ENCODE measurements at places on chromosomes 5 and 9.
A peak's percentile ranks its signal among the peaks of the same experiment; 100 is the strongest.

- DNase-seq: no peak
Measured at GRCh38 chr9:84600739-84601138, 68.8 kb upstream of the NTRK2 start.

DNA sequence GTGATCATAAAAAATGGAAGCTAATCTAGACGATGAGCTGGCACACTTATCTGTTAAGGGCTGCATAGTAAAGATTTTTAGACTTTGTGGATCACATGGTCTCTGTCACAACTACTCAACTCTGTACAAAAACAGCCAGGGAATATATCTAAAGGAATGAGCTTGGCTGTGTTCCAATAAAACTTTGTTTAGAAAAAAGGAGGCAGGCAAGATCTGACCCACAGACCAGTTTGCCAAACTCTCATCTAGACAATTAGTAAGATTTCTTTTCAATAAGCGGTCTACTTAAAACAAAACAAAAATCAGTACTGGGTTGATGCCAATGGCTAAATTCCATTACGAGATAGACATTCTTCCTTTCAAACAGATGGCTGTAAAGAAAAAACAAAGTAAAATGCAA lies 53.0 kb upstream of the RETREG1 start:
- DNase-seq: no peak

DNA sequence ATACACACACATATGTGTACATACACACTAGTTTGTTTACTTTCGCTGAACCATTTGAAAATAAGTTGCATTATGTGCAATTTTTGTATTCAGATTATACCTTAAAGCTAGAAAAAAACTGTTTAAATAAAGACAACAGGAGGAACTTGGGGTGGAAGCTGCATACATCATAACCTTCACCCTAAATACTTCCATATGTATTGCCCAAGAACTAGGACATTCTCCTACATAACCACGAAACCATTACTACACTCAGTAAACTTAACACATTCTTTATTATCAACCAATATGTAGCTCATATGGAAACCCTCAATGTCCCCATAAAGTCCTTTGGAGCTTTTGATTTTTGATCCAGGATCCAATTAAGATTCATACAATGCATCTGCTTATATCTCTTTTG lies 83.3 kb downstream of the GIN1 start:
- DNase-seq: no peak

- DNase-seq: no peak
Measured at GRCh38 chr9:86975036-86975435, 27.7 kb upstream of the GAS1 start.

GRCh38 chr5:60959156-60959555 lies 14.2 kb downstream of the NDUFAF2 start:
- DNase-seq: no peak

GRCh38 chr9:96087669-96088299 lies 212.3 kb downstream of the ERCC6L2 start:
- no peak for DNase-seq

DNA sequence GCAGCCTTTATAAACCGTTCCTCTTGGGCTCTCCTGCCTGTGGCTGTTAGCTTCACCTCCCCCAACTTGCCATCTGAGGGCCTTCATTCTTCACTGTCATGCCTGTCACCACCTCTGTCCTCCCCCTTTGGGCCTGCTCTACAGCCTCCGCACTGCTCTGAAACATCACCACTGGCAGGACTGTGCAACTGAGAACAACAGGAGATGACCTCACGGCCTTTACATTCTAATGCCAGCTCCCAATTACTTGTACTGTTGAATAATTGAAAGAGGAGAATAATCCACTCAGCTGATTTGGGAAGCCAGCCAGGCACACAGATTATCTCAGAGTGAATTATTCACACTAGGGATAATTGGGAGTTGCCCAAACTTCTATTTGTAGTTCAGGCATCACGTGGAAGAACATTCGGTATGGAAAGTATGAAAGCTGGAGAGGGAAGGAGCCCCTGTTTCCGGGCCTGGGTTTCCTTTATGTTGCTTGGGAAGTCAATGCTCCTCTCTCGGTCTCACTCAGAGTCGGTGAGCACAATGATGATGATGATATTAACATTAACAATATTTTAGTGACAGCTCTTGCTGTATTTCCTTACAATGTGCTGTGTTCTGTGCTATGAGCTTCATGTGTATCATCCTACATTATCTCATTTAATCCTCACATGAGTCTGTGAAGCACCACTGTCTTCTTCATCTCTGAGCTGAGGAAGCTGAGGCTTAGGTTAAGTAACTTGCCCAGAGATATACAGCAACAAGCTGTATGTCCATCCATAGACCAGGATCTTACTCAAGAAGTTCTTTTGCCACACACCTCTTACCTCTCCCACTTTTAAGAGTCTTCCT lies 99.3 kb upstream of the LRRTM2 start:
- DNase-seq: no peak

GRCh38 chr5:34998058-34998789 lies 49.5 kb downstream of the AGXT2 start:
- no peak for DNase-seq

DNA sequence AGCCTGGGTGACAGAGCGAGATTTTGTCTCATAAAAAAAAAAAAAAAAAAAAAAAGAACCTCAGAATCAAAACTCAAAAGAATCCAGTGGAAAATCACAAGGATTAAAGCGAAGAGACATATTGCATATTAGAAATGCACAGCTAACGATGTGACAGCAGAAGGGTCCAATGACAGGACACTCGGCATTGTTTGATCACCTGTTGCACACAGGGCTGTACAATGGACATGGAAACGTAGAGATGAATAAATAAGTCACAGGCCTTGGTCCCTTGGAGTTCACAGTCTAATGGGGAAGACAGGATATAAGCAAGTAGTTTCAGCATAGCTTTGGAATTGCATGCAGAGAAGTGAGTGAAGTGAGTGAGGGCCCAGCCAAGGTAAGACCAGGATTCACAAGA lies 25.9 kb upstream of the PIK3R1 start:
- DNase-seq: no peak

DNA sequence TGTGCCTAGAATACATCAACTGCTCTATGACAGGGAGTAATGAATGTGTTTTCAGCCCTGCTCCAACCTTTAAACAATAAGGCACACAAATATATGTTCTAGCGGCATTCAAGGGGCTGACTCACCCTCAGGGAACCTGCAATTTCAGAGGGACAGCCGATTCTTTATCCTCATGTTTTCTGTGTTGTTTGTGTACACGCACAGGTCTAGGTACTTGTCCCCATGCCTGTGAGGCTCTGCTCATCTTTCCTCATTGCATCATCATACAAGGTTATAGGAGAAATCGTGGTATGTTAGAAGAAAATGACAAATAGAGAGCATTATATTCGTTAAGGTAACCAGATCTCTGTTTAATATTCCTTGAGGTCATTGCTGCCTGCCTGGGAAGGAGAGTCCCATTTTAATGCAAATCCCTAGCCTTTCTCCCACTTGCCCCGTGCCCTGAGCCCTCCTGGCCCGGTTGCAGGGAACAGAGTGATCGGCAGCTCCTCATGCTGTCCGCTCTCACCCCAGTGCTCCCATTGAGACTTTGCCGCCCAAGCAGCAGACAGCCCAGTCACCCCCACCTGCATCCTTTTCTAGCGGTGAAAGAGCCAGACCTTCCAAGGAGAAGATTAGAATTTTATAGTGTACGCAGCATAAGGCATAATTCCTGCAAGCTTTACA lies 14.6 kb downstream of the MAP1B start:
- no peak for DNase-seq

- no peak for DNase-seq
Measured at GRCh38 chr5:168914491-168914890, 335.3 kb upstream of the PANK3 start.

DNA sequence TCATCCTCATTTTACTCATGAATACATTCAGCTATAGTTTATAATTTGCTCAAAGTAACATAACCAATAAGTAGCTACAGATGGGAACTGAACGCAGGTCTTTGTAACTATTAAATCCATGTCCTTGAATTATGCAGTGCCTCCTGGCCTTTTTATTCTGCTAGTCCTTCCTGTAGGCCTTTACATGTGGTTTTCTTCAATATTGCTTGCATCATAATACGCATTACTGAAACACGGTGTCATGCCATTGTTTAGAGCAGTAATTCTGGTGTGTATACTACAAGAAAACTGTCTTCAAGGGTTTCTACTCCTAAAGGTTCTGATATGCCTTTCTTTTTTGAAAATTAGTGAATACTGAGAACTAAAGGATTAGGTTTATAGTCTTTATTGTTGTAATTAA lies 20.7 kb downstream of the CWC27 start:
- no peak for DNase-seq

GRCh38 chr9:82729991-82730589 lies 332.9 kb downstream of the RASEF start:
- DNase-seq: no peak

DNA sequence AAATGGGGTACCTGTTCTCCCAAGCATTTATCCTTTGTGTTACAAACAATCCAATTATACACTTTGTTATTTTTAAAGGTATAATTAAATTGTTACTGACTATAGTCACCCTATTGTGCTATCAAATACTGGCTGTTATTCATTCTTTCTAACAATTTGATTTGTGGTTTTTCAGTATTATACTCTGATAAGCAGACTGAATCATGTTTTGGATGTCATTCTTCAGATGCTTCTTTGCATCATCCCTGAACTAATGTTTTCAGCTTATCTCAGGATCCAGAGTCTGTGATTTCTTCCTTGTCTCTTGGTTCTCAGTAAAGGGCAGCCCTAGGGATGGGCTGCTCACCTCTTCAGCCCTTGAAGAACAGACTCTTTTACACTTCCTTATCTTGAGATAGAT lies 177.8 kb upstream of the SGCD start:
- DNase-seq: no peak

DNA sequence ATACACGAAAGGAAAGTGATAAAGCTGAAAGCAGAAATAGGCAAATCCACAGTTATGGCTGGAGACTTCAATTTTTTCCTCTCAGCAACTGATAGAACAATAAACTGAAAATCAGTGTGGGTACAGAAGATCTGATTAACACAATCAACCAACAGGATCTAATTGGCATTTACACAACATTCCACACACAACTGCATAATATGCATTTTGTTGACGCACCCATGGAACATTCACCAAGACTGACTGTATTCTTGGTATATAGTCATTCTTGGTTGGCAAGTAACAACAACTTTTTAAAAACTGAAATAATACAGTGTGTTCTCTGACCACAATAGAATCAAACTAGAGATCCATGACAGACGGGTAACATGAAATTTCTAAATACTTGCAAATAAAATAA lies 218.7 kb upstream of the S1PR3 start:
- DNase-seq: no peak

DNA sequence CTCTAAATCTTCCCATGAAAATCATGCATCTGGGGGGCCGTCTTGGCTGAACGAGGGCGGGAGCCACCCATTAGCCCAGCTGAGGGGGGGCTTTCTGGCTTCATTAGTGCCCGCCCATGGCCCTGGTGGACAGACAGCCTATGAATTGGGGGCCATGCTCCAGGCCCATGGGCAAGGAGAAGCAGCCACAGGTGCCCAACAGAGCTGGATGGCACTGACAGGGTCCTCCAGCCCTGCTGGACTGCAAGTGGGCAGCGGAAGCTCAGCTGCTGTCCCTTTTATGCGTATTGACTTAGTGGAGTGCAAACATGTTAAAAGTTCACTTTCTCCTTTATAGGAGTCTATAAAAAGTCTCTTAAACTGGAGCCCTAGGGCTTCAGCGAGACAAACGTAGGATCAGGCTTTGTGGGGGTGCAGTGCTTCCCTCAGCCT lies 75.3 kb downstream of the MACROH2A1 start:
- DNase-seq: no peak

DNA sequence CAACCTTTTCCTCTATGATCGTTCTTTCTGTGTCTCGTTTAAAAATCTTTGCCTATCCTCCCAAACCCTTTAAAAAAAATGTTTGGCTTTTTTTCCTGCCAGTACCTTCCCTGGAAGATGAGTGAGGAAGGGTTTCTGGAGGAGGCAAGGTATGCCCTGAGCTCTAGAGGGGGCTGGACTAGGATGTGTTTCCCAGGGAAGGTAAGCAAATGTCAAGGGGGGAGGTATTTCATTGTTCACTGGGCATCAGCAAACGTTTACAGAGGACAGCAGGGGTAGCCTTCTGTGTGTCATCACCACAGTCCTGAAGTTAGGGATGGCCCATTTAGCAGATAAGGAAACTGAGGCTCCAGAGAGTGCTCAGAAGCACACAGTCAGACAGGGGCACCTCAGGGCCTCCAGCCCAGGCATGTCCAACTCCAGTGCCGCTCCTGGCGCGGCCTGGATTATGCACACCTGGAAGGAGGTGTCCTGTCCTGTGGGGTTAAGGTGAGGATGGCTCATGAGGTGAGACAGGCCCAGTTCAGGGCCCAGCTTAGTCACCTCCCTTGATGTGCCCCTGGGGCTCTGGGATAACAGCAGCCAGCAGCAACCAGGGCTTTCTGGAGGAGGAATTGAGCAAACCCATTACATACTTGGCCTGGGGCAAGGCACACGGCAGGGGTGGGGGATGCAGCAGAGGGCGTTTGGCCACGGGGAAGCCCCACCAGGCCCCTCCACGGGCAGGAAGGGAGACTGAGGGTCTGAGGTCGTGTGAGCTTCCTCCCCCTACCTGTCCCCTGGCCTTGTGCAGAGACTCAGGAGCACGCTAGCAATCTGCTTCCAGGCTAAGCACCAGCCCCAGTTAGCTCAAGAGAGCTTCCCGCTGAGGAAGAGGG lies 100.3 kb upstream of the LMX1B start:
- DNase-seq: no peak

- peak; percentile 42 for DNase-seq
Measured at GRCh38 chr5:157283434-157283833, 17.5 kb downstream of the CYFIP2 start.

GRCh38 chr9:118624608-118625007 lies 744.6 kb downstream of the BRINP1 start:
- DNase-seq: no peak

DNA sequence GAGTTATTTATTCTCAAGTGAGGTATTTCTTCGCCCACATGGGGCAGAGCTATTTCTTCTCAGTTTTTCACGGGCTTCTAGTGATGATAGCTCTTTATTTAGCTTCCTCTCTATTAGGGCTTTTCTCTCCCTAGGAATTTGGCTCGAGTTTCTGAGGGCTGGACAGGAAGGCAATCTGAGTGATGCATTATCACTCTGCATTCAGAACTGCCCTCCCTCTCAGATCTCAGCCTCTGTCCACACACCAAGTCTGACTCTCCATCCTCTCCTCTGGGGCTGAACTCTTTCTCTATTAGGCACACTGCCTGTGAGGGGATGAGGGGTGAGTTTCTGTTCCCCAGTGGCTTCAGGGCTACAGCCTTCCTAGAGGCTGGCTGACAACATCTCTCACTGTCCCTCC lies 14.9 kb upstream of the SCAMP1 start:
- no peak for DNase-seq

GRCh38 chr9:20538956-20539355 lies 83.3 kb downstream of the MLLT3 start:
- no peak for DNase-seq

- DNase-seq: no peak
Measured at GRCh38 chr9:35490155-35490909, 421 bp downstream of the RUSC2 start.

GRCh38 chr5:6236858-6237481 lies 141.4 kb downstream of the MED10 start:
- no peak for DNase-seq

GRCh38 chr5:123830575-123830974 lies 318.6 kb downstream of the CSNK1G3 start:
- DNase-seq: no peak

- no peak for DNase-seq
Measured at GRCh38 chr5:137389042-137389441, 110.1 kb downstream of the SPOCK1 start.

Measured in CD4-positive, alpha-beta T cell treated with Interleukin-6 for 4 hours (primary cell).